Stimulated activated naive CD4-positive, alpha-beta T cell (primary cell): ENCODE measurements at places on chromosomes 4 and X.

DNA sequence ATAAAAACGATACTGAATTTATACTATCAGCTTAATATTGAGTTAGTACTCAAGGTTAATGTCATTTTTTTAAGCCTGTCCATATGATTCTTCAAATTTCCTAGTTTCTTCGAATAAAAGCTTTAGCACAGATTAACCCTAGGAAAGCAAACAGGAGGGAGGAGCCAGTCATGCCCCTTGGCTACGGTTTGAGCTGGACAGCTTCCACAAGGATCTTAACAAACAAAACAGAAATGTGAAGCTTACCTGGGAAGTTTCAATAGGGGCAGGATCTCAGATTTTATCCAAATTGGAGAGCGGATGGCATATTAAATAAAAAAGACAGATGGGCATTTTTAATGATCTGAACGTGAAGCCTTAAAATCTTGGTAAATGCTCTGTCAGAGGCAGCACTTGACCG is 2.3 kb downstream of the NWD2 start:
- no peak for DNase-seq

DNA sequence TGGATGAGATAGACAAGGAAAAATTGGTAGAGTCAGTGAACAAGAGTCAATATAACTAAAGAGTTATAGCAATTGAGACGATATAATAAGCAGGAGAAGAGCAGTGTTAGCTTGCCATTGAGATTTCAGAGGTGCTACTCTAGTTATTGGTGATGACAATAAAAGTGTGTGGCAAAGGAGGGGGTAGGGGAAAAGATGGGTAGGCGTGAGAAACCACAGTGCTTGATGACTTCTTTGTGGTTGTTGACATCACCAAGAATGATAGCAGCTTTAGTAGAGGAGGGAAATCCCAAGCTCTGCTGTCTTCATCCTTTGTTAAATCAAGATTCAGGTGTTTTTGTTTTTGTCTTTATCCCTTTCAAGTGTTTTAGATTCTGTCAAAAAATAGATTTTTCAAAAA is 179.9 kb upstream of the PPP3CA start:
- peak; percentile 44 for DNase-seq

DNA sequence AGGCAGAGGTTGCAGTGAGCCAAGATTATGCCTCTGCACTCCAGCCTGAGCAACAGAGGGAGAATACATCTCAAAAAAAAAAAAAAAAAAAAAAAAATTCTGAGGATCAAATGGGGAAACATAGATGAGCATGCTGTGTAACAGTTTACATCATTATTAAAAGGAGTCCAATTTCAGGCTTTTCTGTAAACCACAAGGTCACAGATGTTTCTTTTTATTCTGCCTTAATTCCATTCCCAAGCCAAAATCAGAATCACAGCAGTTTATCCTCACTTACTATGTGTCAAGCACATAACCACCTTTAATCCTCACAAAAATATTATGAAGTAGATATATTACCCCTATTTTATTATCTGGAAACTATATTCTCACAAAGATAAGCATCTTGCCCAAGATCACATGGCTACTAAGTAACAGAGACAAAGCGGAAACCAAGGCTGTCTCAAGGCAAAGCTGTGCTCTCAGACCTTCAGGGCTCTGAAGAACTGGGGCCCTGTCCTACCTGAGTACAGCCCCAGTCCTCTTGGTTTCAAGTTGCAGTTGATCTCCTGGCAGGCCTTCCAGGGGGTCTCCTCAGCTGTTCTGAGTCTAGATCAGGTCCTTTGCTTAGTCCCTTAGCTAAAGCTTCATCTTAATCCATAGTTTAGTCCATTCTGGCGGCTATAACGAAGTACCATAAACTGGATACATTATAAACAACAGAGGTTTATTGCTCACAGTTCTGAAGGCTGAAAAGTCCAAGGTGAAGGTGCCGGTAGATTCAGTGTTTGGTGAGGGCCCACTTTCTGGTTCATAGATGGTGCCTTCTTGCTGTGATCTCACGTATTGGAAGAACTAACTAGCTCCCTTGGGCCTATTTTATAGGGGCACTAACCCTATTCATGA is 141.3 kb downstream of the PALLD start:
- no peak for DNase-seq

DNA sequence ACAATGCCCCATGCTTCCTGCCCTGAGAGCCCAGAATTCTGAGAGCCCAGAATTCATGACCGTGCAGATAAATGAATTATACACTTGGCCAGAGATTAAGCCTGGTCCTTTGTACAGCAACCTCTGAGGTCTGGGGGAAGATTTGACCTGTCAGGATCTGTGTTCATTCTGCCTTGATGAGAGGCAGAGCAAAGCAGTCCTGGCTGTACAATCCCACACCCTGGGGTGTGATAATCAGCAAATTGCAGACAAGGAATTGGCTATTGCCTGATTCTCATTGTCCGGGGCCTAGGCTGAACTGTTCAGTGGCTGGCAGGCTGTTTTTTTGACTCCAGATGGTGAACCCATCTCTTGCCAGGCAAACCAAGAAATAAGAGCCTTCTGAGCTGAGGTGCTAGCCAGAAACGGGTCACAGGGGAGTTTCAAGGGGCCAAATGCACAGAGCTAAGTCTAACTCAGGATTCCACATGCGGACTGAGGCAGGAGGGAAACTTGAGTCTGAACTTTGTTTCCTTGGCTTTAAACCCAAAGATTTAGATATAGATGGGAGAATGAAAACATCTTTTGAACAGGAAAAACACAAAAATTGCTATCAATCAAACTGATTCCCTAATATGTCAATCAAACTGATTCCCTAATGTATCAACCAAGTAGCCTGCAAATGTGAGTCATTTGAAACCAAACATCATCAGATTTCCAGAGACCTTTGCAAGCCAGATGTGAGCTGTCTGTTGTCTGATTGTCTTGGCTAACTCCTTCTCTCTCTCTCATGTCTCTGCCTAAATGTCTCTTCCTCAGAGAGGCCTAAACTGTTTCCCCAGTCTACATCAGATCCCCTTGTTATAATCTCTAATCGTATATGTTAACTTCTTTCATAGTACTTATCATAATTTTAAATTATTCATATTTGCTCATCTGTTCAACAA is 159.3 kb downstream of the ATG4A start:
- DNase-seq = no peak

DNA sequence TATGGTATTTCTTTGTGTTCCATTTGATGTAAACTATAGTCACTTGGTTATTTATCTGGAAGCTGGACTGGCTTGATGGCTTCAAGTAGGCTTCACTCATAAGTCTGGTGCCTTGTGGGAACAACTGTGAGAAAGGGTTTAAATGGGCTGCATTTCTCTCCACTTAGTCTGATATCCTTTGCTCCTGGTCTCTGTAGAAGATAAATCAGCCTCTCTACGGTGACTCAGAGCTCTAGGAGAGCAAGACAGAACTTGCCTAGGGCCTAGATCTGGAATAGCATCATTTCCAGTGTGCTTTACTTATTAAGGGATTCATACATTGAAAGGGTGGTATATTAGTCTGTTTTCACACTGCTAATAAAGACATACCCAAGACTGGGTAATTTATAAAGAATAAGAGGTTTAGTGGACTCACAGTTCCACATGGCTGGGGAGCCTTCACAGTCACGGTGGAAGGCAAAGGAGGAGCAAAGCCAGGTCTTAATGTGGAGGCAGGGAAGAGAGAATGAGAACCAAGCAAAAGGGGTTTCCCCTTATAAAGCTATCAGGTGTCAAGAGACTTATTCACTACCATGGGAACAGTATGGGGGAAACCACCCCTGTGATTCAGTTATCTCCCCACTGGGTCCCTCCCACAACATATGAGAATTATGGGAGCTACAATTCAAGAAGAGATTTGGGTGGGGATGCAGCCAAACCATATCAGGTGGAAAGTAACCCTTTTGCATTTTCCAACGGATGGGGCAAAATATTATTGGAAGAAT is 1746.4 kb upstream of the PCDH7 start:
- DNase-seq = no peak

GRCh38 chr4:102522031-102522440 is 20.9 kb downstream of the NFKB1 start:
- DNase-seq = no peak

DNA sequence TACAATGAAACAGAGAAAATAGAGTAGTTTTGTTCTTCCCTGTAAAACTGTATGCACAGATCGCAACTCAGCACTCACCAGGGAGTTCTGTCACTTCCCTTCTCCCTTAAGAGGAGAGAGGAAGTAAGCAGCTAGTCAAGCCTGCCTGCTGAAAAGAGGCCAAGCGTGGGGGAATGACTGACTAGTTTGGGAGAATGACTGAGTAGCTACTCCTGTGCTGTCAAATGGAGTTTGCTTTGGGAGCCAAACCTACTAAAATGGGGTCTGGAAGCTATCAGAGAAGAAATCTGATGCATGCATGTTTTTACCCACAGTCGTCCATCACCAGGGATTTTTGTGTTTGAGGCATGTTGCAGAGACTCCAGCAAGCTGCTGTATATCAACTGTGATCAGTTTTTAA is 54.6 kb upstream of the LHFPL1 start:
- no peak for DNase-seq

DNA sequence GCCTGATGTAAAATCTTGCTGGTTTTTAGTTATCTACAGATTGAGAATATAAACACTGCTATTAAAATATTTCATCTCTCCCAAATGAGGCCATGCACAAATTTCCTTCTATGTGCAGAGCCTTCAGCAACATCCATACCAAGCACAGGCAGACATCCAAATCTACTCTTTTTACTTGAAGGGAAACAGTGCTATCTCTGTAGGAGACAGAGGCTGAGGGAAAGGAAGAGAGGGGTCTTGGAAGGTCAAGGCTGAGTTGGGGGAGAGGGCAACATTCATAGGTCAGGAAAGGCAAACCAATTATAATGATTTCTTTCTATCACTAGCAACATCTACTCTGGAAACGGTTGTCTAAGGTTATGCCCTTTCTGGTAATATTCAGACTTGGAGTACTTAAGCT is 240.2 kb downstream of the CBR4 start:
- no peak for DNase-seq

- no peak for DNase-seq
These were observed 55.9 kb downstream of the STOX2 start for GRCh38 chr4:183960962-183961541.

- no peak for DNase-seq
These were observed 30.3 kb downstream of the TLR10 start for GRCh38 chr4:38752372-38752940.

- no peak for DNase-seq
These were observed 47.7 kb downstream of the EVC start for GRCh38 chr4:5758741-5759140.

DNA sequence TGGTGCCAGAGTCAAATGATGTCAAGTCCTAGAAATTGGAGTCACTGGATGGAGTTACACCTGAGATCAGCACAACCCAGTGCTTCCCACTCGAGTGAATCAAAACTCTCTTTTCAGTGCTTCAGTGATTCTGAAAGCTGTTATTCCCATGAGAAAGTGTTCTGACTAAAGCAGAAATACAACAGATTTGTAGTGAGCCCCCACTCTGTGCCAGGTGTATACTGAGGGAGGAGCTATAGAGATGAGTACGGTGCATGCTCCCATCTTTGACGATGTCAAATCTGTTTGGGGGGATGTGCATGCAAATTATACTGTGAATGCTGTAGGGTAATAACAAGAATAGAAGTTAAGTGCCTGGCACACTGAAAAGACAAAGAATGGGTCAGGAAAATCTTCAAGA is 330.2 kb downstream of the HS3ST1 start:
- no peak for DNase-seq

DNA sequence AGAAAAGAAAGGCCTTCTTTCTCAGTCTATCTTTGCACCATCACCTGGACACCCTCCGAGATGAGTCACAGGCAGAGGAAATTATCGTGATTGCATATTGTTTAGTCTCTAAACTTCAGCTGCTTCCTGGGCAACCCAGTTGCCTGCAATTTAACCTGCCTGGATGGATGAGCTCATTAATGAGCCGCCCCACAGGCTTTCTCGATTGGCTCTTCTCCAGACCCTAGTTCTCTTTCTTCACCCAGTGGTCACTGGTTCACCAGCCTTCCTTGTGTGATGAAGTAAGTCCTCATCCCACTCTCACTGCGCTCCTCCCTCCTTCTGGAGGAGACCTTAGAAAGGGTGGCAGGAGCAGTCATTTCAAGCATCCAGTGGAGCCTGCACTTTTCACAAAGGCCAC is 94.4 kb downstream of the SOWAHB start:
- no peak for DNase-seq

DNA sequence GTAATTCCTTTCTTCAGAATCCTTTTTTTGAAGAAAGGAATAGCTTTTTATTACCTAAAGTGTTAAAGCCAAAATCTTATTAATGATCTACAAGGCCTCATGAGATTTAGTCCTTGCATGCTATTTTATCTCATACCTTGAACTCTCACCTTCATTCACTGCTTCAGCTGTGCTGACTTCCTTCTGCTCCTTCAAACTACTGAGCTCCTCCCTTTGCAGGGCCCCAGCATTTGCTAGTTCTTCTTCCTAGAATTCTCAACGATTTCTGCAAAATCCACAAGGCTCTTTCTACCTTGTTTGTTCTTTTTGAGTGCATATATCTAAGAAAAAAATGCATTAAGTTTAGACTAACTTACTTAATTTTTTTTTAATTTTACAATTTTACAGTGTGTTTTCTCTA is 619.5 kb downstream of the EPHA5 start:
- no peak for DNase-seq

DNA sequence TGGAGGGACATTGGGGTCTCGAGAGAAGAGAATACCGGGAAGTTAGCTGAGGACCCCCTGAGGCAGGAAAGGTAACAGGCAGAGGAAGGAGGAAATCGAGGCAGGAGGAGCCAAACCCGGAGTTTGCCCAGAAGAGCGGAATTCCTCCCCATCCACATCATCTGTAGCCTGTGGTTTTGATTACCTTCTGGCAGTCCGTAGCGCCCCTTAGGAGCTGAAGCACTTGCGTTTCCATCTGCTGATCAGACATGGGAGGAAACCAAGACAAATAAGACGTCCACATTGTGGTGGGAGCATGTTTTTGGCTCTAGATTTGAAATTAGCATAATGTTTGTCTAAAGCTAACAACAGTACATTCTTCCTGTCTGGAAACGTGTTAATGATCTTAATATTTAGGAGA is 26.8 kb upstream of the HMX1 start:
- no peak for DNase-seq

DNA sequence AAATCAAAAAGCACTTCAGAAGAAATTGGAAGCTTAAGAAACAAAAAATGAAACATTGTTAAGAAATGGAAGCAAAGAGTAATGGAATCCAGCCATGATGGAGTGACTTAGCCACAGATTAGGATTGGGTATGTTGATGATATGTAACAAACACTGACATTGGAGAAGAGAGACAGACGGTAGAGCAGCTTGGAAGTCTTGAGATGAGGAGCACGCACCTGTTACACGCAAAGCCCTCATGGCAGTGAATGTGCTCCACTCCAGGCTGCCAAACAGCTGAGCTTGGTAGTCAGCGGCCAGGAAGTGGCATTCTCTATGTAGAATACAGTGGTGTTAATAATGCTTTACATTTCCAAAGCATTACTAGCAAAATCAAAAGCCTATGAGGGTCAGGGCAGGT is 56.9 kb upstream of the GPRIN3 start:
- DNase-seq = no peak

DNA sequence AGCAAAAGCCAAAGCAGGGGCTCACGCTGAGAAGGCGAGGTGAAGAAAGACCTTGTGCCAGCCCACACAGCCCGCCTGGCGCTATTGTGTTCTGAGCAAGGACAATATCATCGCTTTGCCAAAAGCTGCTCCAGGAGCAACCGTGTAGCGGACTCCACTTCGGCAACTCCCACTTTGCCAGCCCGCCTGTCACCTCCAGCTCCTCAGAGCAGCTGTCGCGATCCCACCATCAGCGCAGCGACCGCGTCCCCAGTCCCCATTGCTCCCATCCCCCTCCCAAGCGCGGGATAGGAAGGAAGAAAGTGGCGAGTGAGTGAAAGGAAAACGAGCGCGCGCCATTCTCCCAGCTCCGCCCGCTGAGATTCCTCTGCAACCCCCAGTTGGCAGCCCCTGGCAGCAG is 759 bp downstream of the ZC4H2 start:
- DNase-seq = peak; percentile 10
